ENCODE measurements at places on chromosomes 2 and 18.

GRCh38 chr2:200338692-200339091, 32.2 kb downstream of the SPATS2L start:
- DNase-seq: no peak

- DNase-seq: no peak
Measured at GRCh38 chr2:239717319-239717675, 307.8 kb downstream of the NDUFA10 start.

DNA sequence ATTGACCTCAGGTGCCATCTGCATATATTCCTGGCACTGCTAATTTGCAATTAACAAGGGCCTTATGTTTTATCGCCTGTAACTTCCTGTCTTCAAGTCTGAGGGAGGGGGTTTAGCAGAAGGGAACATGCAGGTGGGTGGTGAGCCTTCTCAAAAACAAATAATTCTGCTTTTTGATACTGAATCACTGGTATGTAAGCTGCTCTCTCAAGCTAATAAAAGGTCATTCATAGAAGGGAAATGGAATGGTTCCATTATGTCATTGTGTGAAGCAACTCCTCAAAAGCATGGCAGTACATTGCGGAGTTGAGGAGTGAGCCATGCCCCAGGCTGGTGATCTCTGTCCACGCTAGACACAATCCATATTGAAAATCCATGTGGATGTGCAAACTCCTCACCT, 414.8 kb upstream of the ID2 start:
- no peak for DNase-seq

GRCh38 chr2:189819297-189819704, 35.1 kb downstream of the PMS1 start:
- DNase-seq: no peak

DNA sequence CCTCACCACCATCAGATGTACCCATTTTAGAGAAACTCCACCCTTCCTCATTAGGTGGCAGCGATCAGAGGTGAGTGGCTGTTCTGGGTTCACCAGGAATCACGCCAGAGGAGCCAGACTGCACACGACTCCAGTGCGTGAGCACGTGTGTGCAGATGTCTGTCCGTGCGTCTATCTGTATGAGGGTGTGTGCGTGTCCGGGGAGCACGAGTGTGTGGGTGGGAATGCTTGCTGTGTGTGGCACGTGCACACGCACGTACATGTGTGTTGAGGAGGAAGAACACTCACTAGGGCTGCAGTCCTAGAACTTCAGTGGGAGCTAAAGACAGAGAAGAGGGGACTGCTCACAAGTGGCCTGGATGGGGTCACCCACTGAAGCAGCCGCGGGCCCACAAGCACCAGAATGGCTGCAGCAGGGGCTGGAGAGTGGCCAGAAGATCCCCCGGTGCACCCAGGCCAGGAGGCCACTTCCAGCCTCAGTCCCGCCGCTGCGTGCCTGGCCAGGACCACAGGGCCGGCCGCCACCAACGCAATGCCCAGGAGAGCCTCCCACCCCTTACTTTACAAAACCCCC, 13.9 kb downstream of the HDAC4 start:
- DNase-seq: no peak

- DNase-seq: peak; percentile 29
Measured at GRCh38 chr2:181955010-181955409, 30.6 kb upstream of the PPP1R1C start.

GRCh38 chr2:166516712-166517303, 22.8 kb upstream of the SCN7A start:
- peak; percentile 7 for DNase-seq

- DNase-seq: no peak
Measured at GRCh38 chr2:20292984-20293383, 57.7 kb downstream of the PUM2 start.

DNA sequence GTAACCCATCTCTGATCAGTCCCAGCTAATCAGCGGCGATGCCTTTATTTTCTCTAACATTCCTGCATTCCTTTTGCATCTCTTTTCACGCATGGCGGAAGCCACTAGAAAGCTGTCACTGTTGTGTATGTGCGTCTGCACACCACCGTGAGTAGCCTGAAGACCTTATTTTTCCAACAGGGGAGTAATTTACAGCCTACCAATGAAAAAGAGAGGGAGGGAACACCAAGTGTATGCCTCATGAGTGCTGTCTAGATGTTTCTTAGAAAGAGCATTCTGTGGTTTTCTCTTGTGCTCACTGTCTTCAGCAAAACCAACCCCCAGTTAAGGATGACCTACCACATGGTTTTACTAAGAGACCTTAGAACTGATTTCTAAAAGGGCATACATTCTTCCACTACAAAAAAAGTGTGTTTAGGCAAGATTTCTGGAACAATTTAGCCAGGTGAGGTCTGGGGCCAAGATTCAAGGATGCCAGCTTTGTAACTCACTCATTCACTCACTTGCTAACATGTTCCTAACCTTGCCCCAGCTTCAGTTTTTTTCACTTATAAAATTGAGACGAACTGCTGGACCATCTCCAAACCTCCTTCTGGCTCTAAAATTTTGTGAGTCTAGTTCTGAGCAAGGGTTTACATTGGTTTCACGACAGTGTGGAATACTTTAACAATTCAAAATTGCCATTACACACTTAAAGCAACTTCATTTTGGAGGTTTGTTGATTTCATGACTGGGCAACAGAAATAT, 51.4 kb downstream of the BCL2 start:
- no peak for DNase-seq

GRCh38 chr2:191478799-191479679, 198.9 kb upstream of the NABP1 start:
- DNase-seq: no peak

GRCh38 chr18:63676526-63677323, 15.0 kb upstream of the SERPINB3 start:
- no peak for DNase-seq

DNA sequence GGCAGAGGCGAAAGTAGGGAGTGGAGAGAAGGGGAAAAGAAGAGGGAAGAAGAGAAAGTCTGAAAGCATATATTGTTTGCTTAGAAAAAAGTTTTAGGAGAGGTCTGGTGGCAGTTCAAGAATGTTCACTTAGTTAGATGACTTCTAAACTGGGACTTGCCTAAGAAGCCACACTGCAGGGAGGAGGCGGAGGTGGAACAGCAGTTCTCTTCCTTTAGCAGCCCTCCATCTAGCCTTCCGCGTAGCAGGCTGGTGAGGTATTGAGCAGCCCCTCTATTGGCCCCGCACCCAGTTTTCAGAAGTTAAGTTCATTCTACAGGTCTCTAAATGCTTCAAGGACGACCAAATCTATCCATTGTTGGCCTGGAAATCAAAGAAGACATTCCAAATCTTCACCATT, 31.9 kb upstream of the WIPF1 start:
- DNase-seq: no peak

- DNase-seq: peak; percentile 98
Measured at GRCh38 chr2:64404002-64404731, 49.8 kb upstream of the LGALSL start.

DNA sequence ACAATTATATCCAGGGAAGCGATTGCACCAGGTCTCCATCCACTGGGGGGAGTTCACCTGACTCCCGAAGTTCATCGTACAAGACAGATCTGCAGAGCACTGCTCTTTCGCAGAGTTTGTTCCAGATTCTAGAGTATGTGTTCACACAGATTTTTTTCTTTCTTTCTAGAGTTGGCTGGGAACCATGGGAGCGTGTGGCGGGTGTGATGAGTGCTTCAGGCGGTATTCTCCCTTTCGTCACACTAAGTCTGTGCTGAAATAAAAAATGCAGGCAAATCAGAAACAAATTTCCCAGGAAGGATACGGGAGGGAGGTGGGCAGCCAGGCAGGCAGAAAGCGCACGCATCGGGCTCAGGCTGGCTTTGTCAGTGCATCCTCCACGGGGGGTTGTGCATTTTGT, 129.8 kb upstream of the SOX11 start:
- no peak for DNase-seq

- DNase-seq: no peak
Measured at GRCh38 chr18:495017-495416, 5.5 kb downstream of the COLEC12 start.

GRCh38 chr2:13921245-13921644, 711.3 kb upstream of the LRATD1 start:
- no peak for DNase-seq

- no peak for DNase-seq
Measured at GRCh38 chr2:109448946-109449788, 164.6 kb downstream of the SEPTIN10 start.

DNA sequence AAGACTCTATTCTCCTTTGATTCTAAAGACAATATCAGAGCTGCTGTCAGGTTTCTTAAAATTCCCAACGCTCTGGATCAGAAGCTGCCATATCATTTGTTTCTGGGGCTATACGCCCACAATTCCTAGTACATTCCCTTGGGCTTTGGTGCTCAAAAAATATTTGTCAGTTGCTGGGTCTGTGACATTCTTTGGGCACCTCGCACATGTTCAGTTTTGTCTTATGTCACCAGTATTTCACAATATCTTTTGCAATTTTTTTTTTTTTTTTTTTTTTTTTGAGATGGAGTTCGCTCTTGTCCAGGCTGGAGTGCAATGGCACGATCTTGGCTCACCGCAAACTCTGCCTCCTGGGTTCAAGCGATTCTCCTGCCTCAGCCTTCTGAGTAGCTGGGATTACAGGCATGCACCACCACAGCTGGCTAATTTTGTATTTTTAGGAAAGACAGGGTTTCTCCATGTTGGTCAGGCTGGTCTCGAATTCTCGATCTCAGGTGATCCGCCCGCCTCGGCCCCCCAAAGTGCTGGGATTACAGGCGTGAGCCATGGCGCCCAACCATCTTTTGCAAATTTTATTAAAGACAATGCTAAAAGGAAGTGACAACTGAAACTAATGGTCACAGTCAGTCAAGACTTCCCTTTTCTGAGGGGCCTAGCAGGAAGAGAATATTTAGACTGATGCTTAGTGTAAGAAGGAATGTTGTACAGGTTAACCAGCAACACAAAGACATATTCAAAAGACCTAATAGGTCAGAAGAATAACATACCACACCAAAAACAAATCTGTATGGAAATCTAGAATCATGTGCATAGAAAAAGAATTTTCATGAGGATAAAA, 6.8 kb downstream of the ZNF397 start:
- no peak for DNase-seq

GRCh38 chr2:40292291-40292690, 159.6 kb downstream of the SLC8A1 start:
- no peak for DNase-seq

DNA sequence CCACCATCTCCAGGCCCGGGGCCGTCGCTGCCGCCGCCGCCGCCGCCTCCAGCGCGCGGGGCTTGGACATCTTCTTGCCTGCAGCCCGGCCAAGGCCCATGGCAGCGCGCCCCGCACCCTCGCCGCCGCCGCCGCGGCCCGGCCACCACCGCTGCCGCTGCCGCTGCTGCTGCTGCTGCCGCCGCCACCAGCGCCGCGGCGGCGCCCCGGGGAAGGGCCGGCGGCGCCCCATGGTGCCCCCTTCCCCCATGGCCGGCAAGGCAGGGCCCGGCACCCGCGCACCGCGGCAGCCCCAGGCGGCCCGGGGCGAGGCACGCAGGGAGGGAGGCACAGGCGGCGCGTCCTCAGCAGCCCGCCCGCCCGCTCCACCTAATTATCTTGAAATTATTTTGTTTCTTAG, 3057.4 kb downstream of the RPIA start:
- DNase-seq: no peak

GRCh38 chr2:59986511-59986910, 566.9 kb downstream of the BCL11A start:
- DNase-seq: no peak

DNA sequence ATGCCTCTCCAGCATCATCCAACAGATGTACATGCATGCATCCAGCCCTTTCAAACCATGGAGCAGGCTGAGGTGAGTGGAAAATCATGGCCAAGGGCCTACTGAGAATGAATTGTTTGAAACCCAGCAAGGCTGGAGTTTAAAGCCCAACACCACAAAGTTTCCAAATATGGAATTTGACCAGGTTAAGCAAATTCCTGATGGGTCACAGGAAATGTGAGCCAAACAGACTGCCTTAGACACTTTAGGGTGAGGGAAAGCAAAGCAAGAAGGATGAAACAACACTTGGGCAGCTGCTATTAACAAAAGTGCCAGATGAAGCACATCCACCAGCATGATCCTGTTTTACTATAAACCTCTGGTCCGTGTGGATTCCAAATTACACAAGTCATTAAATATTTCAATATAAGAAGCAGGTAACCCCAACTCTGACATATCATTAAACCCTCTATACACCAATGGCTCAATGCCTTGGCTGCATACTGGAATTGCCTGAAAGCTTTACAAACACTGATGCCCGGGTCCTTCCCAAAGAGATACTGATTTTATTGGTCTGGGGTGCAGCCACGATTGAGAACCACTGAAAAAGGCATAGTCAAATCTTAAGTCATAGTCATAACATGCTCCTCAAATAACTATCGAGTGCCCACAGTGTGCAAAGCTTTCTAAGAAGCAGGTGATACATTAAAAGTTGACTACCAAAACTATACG, 9.1 kb downstream of the KLF7 start:
- DNase-seq: no peak

GRCh38 chr2:67032076-67032475, 365.1 kb upstream of the ETAA1 start:
- DNase-seq: no peak

GRCh38 chr18:76502551-76502950, 7.5 kb upstream of the ZNF516 start:
- no peak for DNase-seq

GRCh38 chr2:212991120-212991519, 160.3 kb downstream of the IKZF2 start:
- no peak for DNase-seq

DNA sequence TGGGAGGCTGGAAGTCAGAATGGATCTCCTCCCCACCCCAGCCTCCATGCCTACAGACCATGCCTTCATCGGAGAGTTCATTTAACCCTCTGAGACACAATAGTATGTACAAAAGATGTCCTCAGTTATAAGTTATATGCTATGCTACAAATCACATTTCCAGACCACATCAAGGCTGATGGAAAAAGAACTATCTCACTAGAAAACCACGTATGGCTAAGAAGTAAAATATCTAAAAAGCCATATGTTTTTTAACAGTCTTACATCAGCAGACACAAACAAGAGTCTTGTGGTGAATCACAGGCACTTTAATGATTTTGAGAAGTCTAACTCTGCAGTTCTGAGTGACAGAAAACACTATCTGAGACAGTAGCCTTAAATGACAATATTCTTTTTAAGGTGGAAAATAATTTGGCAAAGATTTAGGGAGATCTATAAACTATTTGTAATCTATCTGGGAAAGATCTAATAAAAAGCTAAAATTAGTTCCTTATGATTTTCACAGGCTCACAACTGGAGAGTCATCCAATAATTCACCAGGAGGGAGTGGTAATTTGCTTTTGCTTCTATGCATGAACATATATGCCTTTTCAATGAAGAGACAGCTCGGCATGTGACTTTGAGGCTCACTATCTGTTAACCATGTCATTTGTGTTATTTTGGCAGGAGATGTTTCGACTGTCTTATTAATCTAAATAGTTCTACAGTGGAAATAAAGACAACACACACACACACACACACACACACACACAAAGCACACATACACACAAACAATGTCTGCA, 197.5 kb downstream of the IRS1 start:
- DNase-seq: no peak

All from dermis microvascular lymphatic vessel endothelial cell (primary cell).